Esophagus squamous epithelium (tissue), 5 donors: ENCODE measurements at places on chromosomes 7 and 10.

- no peak for DNase-seq
These were observed 42.7 kb upstream of the SMARCD3 start for GRCh38 chr7:151291206-151291605.

DNA sequence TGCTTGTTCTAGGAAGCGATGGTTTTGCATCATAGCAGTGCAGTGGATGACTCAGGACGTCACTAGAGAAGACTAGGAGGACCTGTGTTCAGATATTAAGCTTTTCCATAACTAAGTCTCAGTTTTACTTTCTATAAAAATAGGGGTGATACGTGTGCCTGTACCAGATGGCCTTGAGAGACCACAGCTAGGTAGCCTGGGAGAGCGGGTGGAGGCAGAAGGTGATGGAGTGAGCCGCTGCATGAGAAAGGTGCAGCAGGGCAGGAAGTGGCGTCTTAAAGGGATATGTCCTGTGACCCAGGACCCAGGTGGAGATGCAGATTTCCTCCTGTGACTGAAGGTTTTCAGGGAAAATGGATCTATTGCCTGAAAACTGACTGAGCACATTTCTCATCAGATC lies 304.9 kb downstream of the CDC14C start:
- no peak for DNase-seq

DNA sequence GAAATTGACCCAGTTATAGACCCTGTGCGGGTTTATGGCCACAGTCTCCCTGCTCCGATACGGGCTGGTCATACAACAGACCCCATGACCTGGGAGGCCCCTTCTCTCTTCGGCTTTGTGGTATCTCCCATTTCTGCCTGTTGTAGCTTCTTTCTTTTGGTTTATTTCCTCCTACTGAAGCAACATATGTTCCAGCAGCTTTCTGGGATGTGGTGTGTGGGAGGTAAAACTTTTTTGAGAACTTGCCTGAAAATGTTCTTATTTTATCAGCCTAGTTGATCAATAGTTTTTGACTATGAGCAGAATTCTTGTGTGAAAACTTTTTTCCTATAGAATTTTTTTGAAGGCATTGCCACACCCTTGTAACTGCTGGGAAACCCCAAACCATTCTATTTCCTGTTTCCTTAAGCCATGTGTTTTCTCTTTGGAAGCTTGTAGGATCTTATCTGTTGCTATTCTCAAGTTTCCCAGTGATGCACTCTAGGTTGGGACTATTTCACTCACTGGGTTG lies 80.0 kb downstream of the DAGLB start:
- DNase-seq, result no peak

DNA sequence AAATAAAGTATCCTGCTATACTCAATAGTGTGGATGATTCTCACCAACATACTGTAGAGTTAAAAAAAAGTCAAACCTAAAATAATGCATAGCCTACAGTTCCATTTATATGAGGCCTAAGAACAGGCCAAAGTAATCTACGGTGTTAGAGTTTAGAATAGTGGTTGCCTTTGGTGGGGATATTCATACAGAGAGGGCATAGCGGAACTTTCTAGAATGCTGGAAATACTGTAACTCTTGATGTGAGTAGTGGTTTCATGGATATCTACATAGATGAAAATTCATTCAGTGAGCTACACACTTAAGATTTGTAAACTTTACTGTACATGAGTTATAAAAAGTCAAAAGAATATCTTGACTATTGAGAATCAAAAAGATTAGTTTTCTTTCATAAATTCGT lies 349.9 kb upstream of the NFE2L3 start:
- no peak for DNase-seq

DNA sequence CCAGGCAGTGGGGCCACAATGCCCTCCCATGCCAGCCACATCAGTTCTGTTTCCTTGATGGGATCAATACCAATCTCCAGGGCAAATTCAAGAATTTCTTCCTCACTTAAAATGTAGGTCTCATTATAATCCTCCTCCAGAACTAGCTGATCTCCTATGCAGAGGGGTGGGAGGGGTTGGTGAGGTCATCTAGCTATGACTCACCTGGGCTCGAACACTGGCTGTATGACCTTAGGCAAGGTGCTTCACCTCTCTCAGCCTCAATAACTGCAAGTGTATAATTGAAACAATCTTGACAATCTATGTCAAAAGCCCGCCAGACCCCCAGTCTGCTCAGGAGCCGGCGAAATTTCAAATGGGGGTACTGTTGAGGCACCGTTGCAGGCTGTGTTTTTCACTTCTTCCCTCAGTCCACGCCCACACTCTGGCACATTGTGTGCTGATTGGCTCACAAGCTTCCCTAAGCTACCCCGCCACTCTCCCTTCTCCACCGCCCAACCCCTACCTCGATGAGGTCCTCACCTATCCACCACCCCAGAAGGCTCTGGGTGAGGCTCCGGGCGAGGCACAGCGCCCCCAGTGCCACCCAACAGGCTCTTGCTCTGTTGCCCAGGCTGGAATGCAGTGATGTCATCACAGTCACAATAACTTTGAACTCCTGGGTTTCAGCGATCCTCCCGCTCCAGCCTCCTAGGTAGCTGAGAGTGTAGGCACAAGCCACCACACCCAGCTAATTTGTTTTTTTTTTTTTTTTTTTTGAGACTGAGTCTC lies 70.5 kb downstream of the ZNF22 start:
- no peak for DNase-seq

DNA sequence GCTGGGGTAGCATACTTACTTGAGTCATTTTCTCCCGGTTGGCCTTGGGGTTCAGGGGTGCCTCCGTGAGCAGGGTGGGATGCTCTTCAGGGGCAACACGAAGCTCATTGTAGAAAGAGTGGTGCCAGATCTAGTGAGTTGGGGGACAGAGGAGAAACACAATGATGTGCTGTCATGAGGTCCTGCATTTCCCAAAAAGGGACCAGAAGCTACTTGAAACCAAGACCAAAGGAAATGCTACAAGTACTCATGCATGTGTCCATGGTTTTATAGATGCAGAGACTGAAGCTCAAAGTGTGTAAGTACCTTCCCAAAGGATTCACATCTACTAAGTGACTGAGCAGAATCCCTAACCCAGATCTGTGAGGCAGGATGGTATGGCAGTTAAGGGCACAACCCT lies 8.8 kb downstream of the ACTA2 start:
- DNase-seq, result no peak

DNA sequence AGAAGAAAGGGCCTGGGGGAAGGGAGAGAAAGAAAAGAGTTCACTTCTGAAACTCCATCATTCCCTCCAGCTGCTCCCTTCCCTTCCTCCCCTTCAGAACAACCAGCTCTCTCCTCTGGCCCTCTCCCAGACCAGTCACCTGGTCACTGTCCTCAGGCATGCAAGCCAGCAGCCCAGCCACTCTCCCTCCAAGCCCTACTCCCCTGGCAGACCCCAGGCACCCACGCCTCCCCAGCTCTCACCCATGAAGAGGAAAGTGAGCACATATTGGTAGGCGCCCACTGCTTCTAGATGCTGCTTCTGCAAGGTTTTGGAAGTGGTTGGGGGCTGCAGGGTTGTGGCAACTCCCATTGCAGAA lies 353 bp downstream of the MOGAT3 start:
- no peak for DNase-seq

- DNase-seq, result no peak
These were observed 8.1 kb downstream of the SKIDA1 start for GRCh38 chr10:21517134-21518031.

DNA sequence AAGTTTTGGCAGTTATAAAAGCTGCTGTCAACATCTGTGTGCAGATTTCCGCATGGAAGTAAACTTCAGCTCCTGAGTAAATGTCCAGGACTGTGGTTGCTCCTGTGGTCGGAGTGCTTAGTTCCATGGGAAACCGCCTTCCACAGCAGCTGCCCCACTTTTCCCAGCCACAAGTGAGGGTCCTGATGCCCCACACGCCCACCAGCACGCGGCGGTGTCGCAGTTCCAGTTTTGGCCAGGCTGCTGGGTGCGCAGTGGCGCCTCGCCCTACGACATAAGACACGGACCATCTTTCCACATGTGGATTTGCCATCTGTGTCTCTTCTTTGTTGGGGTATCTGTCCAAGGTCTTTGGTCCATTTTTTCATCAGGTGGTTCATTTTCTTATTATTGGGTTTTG lies 167.1 kb downstream of the DIP2C start:
- DNase-seq, result no peak

DNA sequence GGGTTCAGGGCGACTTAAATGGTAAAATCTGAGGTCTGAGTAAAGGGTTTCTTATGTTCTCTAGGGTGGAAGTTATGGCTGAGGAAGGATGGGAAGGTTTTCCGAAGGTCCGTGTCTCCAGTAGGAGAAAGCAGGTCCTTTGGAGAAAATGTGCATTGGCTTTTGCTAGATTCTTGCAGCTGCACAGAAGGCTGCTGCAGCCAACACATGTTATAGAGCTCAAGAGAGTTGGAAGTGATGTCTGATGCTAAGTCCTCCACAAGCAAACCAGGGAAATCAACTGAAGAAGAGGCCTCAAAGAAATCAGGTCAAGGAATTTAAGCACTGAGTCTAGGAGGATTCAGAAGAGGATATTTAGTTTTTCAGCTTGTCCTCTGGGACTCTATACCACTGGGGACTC lies 404.6 kb downstream of the LRMDA start:
- DNase-seq, result no peak

DNA sequence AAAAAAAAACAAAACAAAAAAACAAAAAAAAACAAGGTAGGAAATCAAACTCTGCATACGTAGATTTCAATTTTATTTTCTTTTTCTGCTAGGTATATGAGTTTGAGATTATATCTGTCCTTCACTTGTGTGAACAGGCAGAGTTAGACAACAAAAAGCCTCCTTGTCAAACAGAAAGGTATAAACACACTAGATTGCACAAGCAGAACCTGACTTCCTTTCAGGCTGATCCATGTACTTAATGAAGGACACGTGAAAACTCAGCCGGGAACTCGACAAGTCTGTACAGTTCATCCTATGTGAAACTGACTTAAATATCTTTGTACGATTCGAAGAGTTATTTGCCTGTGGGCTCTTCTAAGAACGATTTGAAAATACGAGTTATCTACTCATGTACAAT lies 254.1 kb downstream of the ARL4A start:
- DNase-seq, result no peak

GRCh38 chr7:122525355-122525754 lies 173.6 kb downstream of the RNF133 start:
- no peak for DNase-seq

DNA sequence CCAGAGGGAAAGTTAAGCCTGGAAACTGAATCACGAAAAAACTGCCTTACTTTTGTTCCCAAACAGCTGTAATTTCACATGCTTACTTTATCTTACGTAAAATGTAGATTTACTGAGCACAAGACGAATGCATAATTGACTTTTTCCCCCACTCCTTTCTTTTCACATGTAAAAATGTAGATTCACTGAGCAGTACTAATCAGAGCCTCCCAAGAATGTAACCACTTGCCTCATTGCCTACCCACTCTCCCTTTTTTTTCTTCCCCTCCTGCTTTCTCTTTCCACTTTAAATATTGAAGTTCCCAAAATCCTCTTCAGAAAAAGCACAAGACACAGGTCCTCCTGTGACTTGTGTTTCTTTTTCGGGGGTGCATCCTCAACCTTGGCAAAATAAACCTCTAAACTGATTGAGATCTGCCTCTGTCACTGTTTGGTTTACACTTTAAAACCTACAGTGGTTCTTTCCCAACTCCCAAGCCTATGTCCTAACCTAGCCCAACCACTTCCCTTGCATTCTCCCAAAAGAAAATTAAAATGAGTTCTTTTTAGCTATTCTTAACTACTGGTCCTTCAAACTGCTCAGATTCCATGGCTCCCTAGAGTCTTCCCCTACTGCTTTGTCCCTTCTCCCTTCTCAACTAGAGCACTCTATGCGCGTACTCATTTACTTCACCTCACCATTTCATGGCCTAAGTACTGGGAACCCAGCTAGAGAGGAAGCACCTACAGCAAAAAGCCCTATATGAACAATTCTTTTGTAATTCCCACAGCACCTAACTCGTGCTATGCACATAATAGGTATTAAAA lies 236.6 kb upstream of the MKLN1 start:
- no peak for DNase-seq

DNA sequence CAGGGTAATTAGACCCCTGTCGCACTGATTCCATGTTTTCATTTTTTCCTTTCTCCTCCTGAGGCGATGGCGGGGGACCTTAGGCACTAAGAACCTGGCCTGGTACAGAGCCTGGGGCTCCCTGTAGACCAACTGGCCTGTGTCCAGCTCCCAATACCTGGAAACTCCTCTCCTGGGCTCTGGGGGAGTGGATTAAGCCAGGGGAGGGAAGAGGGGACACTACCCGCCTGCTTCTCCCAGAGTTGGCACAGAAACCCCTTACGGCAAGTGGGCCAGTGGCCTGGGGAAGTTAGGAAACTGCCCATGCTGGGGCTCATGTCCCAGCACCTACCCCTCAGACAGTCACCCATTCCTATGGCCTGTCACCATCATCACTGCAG lies 121.6 kb downstream of the GRID1 start:
- no peak for DNase-seq

DNA sequence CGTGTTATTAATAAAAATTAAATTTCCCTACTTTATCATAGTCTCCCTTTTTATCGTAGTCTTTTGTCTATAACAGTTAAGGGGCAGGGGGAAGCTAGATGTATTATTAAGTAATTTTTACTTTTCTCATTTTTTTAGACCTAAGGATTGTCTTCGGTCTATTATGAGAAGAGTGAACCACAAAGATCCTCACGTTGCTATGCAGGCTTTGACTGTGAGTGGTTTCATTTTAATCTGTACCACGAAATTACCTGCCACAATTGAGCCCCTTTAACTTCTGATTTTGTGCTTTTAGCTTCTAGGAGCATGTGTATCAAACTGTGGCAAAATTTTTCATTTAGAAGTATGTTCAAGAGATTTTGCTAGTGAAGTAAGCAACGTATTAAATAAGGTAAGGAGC lies 40.6 kb downstream of the STAM start:
- DNase-seq, result no peak

GRCh38 chr7:33781167-33781566 lies 124.2 kb upstream of the BMPER start:
- no peak for DNase-seq
